Head of caudate nucleus (tissue), 42 donors: ENCODE measurements at places on chromosomes 7 and 10.

GRCh38 chr10:127919418-127920271, 12.7 kb downstream of the PTPRE start:
- DNase-seq, result peak; percentile 43

GRCh38 chr7:29623973-29624372, 60.3 kb downstream of the PRR15 start:
- DNase-seq, result no peak

DNA sequence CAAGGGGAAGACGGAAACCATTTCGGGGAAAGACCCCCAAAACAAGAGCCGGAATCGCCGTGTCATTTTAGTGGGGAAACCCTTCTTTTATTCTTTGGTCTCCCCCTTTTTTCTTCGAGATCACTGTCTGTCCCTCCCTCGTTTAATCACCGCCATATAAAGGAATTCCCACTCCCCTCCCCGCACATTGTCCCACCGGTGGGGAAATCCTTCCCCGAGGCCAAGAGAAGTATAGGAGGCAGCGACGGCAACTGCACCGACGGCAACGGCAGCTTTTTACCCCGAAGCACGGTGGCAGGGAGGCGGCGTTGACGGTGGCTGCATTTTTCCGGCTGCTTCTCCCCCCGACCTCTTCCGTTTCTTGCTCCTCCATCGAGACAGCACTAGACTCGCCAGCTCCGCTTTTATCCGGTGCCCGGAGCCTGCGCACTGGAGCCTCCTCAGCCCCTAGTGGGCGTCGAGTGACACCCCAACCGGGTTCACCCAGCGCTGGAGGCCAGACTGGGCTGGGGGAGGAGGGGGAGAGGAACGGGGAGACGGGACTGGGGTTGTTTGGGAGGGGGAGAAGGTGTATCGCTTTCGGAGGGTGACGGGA, 687 bp upstream of the KMT2E start:
- DNase-seq, result peak; percentile 94

DNA sequence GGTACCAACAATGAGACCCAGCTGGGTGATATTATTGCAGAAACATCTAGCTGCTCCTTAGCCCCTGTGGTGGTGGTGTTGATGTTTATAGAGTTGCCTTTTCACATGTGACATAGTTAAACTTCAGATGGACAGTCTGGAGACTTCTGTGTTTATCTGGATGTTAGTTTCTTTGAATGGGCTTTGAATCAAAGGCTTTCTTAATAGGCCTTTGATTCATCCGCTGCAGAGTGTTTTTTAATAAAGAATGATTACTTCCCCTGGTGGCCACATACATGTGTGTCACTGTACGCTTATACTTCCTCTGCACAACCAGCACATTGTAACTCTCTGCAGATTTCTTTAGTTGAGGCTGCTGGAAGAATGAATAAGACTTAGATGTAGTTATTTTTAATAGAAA, 221.0 kb downstream of the DYNC1I1 start:
- no peak for DNase-seq

- DNase-seq, result no peak
These were observed 18.6 kb downstream of the FOXK1 start for GRCh38 chr7:4700577-4701235.

GRCh38 chr7:134327896-134328295, 11.2 kb upstream of the SLC35B4 start:
- peak; percentile 61 for DNase-seq

DNA sequence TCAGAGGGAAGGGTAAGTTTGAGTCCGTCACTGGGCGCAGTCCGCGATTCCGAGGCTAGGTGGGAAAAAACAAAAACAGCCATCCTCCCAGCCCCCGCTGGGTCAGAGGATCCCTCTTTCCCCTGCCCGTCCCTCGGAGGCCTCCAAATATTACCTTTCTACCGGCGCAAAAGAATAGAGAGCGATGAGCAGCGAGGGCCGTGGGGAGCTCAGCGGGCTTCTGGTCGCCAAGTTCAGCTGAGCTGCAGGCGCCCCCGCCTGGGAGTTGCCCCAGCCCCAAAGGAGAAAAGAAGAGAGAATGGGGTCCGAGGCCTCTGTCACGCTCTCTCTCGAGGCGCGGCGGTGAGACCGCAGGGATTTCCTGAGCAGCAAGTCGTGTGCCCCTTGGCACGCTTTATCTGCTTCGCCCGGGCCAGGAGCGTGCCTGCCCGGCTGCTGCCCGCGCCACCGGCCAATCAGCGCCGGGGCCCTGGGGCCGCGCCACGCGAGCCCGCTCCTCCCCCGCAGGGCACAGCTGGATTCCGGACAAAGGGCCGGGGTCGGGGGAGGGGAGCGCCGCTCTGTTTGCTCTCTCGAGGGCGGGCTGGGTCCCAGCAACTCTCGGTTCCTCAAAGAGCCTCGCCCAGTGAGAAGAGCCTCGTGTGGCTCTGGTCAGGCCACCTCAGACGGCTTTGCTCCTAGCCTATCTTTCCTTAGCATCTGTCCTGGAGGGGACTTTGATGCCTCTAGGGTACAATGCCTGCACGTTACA, at the start of gene NEUROG3:
Gene NEUROG3 (minus strand): TSS at position 367 of the 751 bp plus-strand sequence. CDS start 379 bp downstream, outside the sequence.
- DNase-seq, result no peak
